ENCODE measurements at places on chromosomes 6 and 20.

DNA sequence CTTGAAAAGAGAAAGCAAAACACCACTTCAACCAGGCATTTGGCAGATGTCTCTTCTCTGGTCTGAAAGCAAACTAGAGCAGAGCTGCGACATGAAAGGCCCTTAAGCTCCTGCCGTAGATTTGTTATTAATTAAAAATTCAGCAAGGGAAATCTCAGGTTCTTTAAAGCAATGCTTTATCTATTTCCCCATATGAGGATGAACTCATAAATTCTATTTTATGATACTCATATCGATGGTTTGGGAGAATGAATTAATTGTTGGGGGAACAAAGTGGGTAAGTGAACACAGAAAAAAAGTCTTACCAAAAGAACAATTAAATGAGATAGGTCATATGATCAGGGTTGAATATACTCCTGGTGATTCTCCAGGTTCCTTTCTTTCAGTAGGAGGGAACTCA lies 464.7 kb upstream of the SLC35B3 start:
- no peak for DNase-seq

- no peak for DNase-seq
Measured at GRCh38 chr20:44888226-44889103, 3.0 kb downstream of the YWHAB start.

DNA sequence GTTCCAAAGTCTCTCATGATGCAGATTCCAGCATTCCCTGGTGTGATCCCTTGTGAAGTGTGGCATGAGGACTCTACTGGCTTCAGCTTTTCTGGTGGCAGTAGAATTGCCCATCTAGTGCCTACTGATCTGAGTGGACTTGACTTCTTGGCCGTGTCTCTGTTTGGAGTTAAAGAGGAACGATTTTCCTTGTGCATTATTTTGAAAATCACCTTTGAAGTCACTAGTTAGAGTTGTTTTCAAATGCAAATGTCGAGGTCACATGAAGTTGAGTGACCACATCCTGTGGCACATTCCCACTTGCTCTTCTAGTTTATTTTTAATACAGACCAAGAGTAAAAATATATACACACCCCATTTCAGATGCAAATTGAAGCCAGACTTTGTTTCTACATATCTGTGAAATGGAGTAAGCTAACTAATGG lies 270.7 kb upstream of the TAB2 start:
- DNase-seq, result no peak

GRCh38 chr20:32183947-32184635 lies 23.5 kb downstream of the PLAGL2 start:
- DNase-seq, result no peak

GRCh38 chr20:1734269-1734858 lies 76.8 kb upstream of the SIRPG start:
- no peak for DNase-seq

DNA sequence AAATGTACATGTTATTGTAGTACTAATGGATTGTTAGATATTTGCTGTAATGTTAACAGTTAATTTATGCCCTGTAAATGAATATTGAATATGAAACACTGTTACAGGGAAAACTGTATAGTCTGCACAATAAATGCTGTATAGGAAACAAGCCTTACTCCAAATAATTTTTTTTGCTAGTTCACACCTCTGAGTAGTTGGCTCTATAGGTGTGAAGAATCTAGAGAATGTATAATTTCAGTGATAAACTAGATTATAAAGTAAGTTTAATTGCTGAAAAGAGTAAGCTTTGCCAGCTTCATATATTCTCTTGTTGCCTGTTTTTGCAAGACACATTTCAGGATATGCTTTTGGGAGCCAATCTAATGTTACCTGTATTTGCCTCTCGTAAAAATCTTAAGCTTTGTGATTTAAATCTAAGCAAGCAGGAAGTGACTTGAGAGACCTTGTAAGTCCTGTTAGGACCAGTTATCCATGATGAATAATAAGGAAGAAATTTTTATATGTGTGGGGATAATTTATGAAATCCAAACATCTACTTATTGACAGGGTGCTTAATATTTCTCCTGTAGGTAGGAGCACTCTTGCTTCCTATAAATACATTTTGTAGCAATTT lies 232.4 kb downstream of the ZFAND3 start:
- DNase-seq, result no peak

DNA sequence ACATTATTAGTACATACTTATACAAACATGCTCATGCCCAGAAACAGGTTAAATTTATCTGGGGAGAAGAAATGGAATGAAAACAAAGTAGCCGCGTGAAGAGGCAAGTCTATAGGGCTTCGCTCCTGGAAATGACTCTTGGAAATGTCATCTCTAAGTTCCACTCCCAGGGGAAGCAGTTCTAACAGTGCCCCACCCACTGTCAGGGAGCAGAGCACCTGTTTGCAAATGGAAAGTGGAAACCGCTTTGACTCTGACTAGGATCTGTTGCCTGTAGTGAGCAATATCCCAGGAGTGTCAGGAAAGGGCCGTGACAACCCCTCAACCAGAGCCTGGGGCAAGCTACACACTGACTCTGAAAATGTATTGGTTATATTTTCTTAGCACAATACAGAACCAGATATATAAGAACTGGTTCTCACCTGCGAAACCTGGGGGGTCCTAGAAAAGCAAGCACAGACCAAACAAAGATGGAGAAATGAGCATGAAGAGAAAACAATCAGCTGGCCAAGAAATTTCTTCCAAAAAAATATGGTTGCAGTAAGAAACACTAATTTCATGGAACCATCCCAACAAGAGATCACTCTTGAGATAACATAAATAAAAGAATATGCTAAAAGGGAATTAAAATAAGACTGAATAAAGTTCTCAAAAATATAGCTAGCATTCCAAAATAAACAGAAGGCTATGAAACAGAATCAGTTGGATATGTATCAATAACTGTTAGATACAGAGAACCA lies 47.5 kb upstream of the CRISP1 start:
- DNase-seq, result no peak

- DNase-seq, result no peak
Measured at GRCh38 chr6:87574237-87574804, 15.5 kb downstream of the RARS2 start.

GRCh38 chr6:139967497-139967896 lies 593.0 kb upstream of the CITED2 start:
- no peak for DNase-seq
